PC-9 (cell line): ENCODE measurements at places on chromosomes 13 and 19. TPM values are rescaled to one million over a fixed set of nuclear protein-coding genes. Genes with fewer than 3 reads are reported as not detected.

GRCh38 chr19:13181747-13182388 is 31.7 kb downstream of the IER2 start:
- H3K27me3 ChIP-seq, result no peaks in the 10 kb centered on the region
- no peak overlapping the region for H3K27ac ChIP-seq
- no peaks in the 10 kb centered on the region for H3K4me1 ChIP-seq
- DNase-seq, result no peak

- no peak for DNase-seq
- peaks cover 28% of the 10 kb centered on the region; the same call in 1 of the 2 replicates for H3K27me3 ChIP-seq
- no peak overlapping the region for H3K27ac ChIP-seq
- no peaks in the 10 kb centered on the region for H3K36me3 ChIP-seq
- H3K4me1 ChIP-seq, result no peaks in the 10 kb centered on the region
Observed at GRCh38 chr13:23384111-23384510, 49.4 kb downstream of the SACS start.

DNA sequence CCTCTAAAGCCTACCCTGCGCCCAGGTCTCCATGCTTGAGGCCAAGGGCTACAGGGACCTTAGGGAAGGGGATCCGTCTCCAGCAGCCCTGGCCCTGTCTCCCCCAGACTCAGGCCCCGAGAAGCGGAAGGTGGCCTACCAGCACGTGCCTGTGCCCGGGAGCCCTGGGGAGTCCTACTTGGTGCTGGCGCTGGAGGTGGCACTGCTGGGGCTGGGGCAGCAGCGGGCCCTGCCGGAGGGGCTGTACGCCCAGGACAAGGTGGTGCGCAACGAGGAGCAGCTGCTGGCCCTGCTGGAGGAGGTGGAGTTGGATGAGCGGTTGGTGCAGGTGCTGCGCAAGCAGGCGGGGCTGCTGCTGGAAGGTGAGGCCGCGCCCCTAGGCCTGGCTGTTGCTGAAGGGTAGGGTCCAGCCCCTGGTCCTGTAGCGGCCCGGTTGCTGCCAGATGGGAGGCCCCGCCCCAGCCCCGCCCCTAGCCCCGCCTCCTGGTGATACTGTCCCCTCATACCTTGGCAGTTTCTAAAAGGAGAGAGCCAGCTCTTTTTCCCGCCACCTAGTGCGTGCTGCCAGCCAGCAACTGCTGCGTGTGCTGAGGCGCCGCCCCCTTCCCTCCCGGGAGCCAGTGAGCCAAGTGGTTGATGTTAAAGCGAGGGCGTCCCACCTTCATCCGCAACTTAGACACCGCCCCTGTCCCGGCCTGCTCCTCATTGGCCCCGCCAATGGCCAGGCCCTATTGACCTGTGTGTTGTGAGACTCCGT is 22.6 kb downstream of the ZSWIM4 start:
- H3K4me1 ChIP-seq, result no peaks in the 10 kb centered on the region
- peaks cover 17% of the 10 kb centered on the region; the same call in 1 of the 2 replicates for H3K36me3 ChIP-seq
- no peaks in the 10 kb centered on the region for H3K27me3 ChIP-seq
- H3K27ac ChIP-seq, result no peak overlapping the region

GRCh38 chr13:80038371-80038770 is 302.6 kb downstream of the SPRY2 start:
- no peak overlapping the region for H3K4me3 ChIP-seq
- H3K4me1 ChIP-seq, result peaks cover 16% of the 10 kb centered on the region
- H3K36me3 ChIP-seq, result no peaks in the 10 kb centered on the region
- DNase-seq, result no peak
- no peaks in the 10 kb centered on the region for H3K27me3 ChIP-seq

DNA sequence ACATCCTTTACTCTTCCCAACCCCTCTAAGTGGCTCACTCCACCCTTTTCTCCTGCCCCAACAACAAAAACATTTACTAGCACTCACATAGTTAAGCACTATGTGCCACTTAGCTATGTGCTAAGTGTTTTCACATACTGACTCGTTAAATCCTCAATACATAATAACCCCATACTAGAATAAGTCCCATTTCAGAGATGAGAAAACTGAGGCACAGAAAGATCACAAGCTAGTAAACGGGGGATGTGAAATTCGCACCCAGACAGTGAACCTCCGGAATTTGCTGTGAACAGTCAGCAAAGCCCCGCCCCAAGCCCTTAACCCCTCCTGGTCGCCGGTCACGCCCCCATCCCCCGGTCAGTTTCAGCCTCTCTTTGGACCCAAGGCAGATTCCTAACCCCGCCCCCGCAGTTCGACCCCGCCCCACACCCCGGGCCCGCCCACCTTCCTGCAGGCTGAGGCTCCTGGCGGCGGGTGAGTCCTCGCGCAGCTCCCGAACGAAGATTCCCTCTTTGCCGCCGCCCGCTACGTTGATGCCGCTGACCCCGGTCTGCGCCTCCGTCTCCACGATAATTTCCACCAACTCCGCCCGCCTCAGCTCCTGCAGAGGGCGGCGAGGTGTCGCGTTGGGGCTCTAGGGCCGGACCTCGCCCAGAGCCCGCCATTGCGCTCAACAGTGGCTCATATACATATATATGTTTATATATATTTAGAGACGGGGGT is 9.8 kb downstream of the PRX start:
- peak overlapping the region; percentile 90 for H3K4me3 ChIP-seq
- no peaks in the 10 kb centered on the region for H3K27me3 ChIP-seq
- DNase-seq, result peak; percentile 69
- 0 out of 2 replicates have a peak overlapping the region, but pooled peaks have one; percentile 23 for H3K27ac ChIP-seq

DNA sequence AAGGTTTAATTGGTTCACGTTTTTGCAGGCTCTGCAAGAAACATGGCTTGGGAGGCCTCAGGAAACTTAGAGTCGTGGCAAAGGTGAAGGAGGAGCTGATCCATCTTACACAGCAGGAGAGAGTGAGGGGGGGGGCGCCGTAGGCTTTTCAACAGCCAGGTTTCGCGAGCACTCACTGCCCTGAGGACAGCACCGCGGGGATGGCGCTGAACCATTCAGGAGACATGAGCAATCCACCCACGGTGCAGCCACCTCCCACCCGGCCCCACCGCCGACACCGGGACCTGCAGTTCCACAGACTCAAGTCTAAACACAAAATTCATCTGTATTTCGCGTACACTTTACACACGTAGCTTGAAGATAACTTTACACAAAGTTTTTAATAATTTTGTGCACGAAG is 73.6 kb downstream of the KDM4B start:
- peaks cover 24% of the 10 kb centered on the region for H3K4me1 ChIP-seq
- H3K27ac ChIP-seq, result no peak overlapping the region
- no peak overlapping the region for H3K4me3 ChIP-seq
- no peaks in the 10 kb centered on the region for H3K27me3 ChIP-seq

DNA sequence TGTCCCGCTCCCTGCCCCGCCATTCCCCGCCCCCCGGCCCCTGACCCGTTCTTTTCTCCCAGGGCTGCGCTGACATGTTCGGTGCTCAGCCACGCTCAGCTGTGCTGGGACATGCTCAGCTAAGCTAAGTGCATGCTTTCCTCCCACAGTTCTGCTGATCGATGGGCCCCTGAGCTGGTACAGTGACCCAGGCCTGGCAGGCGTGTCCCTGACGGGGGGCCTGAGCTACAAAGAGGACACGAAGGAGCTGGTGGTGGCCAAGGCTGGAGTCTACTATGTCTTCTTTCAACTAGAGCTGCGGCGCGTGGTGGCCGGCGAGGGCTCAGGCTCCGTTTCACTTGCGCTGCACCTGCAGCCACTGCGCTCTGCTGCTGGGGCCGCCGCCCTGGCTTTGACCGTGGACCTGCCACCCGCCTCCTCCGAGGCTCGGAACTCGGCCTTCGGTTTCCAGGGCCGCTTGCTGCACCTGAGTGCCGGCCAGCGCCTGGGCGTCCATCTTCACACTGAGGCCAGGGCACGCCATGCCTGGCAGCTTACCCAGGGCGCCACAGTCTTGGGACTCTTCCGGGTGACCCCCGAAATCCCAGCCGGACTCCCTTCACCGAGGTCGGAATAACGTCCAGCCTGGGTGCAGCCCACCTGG is 3.7 kb downstream of the TNFSF9 start:
- DNase-seq, result no peak
- no peaks in the 10 kb centered on the region for H3K36me3 ChIP-seq
- peaks cover 17% of the 10 kb centered on the region for H3K4me1 ChIP-seq
- no peak overlapping the region for H3K4me3 ChIP-seq
- H3K27ac ChIP-seq, result no peak overlapping the region

DNA sequence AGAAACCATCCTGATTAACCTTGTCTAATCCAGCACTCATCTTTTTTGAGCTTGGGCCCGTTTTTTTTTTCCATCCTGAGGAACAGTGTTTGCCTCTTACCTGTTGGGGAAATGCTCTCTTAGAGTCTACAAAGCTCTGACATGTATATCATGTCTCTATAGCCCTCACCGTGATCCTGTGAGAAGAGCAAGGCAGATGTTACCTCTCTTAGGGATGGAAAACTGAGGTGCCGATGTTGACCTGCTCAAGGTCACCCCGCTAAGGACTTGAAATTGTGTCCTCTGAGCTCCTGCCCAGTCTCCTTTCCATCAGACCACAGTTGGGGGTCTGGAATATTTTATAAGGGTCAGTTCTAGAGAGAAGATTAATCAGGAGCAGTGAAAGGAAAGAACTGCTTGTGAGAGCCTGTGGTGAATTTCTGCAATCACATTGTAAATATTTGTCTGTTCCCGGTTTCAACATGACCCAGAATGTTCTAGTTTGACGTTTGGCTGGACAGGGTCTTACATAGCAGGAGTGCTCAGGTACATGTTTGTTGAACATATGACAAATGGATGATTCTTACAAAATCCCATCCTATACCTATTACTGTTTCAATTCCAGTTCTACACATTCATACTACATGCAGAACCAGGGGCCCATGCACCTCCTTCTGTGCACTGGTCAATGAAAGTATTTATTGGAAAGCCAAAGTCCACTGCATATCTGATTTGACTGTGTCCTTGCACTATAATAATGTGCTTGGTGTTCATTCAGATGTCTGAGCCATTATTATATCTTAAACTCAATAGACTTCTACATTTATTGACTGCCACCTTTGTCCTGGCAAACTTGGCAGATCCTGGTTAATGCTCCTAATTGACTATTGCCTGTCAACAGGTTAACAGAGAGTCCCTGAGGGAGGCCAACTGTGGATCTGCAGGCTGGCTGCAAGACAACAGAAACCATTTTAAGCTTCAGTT is 12.1 kb downstream of the SLC25A15 start:
- H3K27me3 ChIP-seq, result no peaks in the 10 kb centered on the region
- H3K4me3 ChIP-seq, result no peak overlapping the region
- no peaks in the 10 kb centered on the region for H3K36me3 ChIP-seq
- H3K4me1 ChIP-seq, result no peaks in the 10 kb centered on the region
- H3K27ac ChIP-seq, result no peak overlapping the region

DNA sequence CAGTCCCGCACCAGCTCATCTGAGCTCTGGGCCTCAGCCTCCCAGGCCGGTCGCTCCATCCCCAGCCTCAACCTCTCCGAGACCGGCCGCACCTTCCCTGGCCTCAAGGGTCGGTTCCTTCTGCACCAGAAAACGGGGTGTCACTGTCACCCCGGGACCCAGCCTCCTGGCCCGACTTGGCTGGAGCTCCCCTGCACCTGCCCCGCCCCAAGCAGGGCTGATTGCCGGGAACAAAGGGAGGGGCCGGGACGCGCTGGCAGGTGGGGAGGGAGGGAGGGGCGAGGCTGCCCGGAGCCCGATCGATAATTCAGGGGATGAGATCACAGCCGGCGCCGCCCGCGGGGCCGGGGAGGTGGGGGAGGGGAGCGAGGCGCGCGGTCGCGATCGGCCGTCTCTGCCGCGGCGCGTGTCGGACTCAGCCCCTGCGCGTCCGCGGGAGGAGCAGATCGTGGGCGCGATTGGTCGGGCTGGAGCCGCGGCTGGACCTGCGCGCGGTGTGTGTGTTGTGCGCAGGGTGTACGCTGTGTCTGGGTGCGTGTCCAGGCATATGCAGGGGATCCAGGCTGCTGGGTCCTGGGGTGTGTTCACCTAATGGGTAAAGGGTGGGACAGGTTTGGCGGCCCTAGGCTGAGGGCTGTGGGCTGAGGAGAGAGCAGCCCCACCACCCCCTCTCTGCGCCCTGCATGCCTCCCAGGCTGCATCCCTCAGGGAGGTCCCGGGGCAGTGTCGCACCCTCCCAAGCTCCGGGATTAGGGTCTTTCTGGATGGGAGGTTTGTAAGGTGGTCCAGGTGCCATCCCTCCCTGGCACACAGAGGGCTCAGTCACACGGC is 1.1 kb upstream of the SHC2 start:
- no peaks in the 10 kb centered on the region for H3K36me3 ChIP-seq
- H3K27ac ChIP-seq, result no peak overlapping the region
- H3K4me3 ChIP-seq, result no peak overlapping the region
- H3K27me3 ChIP-seq, result peaks cover 14% of the 10 kb centered on the region
- DNase-seq, result no peak

- H3K36me3 ChIP-seq, result no peaks in the 10 kb centered on the region
- H3K4me1 ChIP-seq, result no peaks in the 10 kb centered on the region
- no peak overlapping the region for H3K4me3 ChIP-seq
- H3K27me3 ChIP-seq, result peaks cover 6% of the 10 kb centered on the region; the same call in 1 of the 2 replicates
Observed at GRCh38 chr13:21242236-21242635, 65.8 kb downstream of the MRPL57 start.

Gene INSL3
- 3.2 and 4.0 TPM in 2 replicates for total RNA-seq

Gene GPR12
- total RNA-seq, result not detected in 2 replicates

Gene DOHH
- 7.7 and 11.7 TPM in 2 replicates for total RNA-seq

Gene ZNF738
- 11.9 and 14.0 TPM in 2 replicates for total RNA-seq

Gene SHD
- total RNA-seq, result not detected in 2 replicates

Gene NCR1
- not detected in 2 replicates for total RNA-seq
